ENCODE measurements at places on chromosomes 1 and 21.

- DNase-seq: no peak
Measured at GRCh38 chr1:27915082-27915575, 19.7 kb upstream of the SMPDL3B start.

GRCh38 chr21:45266518-45267389, 20.9 kb downstream of the POFUT2 start:
- DNase-seq: peak; percentile 34

GRCh38 chr1:215243345-215244054, 161.0 kb downstream of the KCNK2 start:
- DNase-seq: no peak

DNA sequence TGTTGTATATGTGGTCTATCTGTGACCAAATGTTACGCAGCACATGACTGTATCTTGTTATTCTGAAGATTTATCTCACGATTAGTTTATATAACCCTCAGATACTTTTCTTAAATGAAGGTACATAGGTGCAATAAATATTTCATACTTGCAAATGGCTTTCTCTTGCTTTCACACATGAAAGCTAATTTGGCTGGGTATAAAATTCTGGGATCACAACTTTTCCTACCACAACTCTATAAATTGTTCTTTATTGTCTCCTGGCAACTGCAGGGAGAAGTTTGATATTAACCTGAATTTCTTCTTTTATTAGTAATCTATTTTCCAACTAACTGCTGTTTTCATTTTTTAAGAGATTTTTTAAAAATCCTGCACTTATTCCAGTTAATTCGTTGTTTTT, 58.9 kb downstream of the KCNK2 start:
- no peak for DNase-seq

- no peak for DNase-seq
Measured at GRCh38 chr1:78743626-78744025, 94.0 kb downstream of the IFI44 start.

- no peak for DNase-seq
Measured at GRCh38 chr1:156118177-156118868, 3.8 kb downstream of the LMNA start.

- DNase-seq: peak; percentile 22
Measured at GRCh38 chr1:66503841-66504470, 30.0 kb upstream of the SGIP1 start.

DNA sequence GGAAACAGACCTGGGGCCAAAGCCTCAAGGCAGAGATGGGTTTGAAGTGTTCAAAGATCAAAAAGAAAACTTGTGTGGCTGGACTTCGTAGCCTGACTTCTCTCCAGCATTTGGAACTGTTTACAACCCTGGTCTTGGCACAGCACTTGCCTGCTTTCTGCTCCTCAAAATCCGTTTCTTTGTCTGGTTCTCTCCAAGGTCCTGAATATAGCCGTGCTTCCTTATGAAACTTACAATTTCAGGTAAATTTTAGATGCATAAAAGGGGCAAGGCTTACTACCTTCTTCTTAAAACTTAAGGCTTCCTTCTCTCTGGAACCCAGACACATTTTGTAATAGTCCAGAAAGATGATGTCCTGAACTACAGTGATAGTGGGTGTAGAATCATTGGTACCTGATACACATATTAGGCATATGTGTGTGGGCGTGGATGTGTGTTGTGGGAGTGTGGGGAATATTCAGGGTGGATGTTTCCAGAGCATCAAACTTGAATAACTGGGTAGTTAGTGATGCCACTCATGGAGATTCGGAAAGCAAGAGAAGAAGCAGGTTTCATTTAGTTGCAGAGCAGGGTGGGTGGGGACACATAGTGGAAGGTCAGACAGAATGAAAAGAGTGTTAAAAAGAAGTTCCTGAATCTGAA, 26.4 kb upstream of the FAM78B start:
- no peak for DNase-seq

Data from stimulated activated CD4-positive, alpha-beta T cell treated with anti-CD3 and anti-CD28 coated beads, Interleukin-4, amount 100 ng/mL, for 1 hour (primary cell).